ENCODE measurements at places on chromosomes 2 and 18.
A peak's percentile ranks its signal among the peaks of the same experiment; 100 is the strongest.

DNA sequence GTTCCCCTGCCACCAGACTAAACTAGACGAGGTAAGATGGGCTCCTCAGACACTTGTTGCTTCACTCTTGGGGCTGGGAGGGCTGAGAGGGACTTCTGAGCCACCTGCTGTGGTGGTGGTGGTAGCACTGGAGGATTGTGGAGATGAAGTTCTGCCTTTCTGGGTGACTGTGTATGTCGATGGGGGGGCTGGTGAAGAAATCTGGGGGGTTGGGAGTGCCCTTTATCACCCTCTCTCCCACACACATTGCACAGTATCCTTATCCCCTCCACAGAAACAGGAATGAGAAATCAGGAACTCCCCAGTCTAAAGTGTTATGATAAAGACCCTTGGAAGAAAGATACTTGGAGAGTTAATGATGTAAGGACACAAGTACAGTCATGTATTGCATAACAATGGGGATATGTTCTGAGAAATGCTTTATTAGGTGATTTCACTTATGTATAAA is 38.5 kb downstream of the HK2 start:
- DNase-seq, result no peak

GRCh38 chr2:76998152-76998551 is 524.0 kb downstream of the LRRTM4 start:
- peak; percentile 24 for DNase-seq

DNA sequence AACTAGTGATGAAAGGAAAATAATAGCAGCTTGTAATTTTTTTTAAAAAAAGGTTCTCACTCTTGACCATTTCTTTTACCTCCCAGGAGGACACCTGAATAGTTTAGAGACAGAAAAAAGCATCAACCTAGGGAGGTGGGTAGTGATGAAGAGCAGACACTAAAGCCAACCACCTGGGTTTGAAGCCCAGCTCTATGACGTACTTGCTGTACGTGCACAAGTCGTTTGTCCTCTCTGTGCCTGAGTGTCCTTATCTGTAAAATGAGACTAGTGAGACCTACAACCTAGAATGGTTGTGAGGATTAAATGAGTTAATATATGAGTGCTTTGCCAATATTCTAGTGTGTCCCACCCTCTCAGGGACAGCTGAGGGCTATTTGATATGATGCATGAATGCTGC is 5.8 kb downstream of the SLC1A4 start:
- no peak for DNase-seq

DNA sequence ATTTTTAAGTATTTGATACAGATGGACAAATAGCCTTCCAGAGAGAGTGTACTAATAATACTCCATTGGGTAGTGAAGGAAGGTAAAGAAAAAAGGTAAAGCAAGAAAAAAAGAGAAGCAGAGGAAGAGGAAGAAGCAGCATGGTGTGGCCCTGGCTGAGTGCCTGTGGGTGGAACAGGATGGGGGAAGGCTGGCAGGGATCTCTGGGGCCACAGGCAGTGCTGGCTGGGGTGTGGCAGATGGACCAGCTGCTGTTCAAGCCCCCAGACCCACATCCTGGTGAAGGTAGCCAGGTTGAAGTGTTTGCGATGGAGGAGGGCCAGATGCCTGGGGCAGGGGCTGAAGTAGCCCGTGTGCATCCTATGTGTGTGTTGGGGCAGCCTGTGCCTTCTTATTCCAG is 79.0 kb downstream of the DYSF start:
- no peak for DNase-seq

- no peak for DNase-seq
These were observed 47.2 kb downstream of the DOK6 start for GRCh38 chr18:69447886-69448285.

DNA sequence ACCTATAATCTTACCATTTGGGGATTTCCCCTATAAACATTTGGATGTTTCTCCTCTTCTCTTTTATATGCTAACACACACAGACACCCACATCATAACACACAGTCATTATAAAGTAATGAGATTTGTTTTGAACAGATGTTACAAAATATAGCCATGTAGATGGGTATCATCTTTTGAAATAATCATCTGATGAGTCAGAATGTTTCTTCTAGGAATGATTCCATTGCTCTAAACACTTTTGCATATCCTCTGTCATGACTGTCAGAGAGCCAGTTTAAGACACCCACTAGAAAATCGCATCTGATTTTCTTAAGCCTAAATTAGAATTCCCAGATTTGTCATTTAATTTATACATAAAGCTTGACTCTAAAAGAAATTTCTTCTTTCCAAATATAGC is 442.6 kb downstream of the CMPK2 start:
- no peak for DNase-seq

DNA sequence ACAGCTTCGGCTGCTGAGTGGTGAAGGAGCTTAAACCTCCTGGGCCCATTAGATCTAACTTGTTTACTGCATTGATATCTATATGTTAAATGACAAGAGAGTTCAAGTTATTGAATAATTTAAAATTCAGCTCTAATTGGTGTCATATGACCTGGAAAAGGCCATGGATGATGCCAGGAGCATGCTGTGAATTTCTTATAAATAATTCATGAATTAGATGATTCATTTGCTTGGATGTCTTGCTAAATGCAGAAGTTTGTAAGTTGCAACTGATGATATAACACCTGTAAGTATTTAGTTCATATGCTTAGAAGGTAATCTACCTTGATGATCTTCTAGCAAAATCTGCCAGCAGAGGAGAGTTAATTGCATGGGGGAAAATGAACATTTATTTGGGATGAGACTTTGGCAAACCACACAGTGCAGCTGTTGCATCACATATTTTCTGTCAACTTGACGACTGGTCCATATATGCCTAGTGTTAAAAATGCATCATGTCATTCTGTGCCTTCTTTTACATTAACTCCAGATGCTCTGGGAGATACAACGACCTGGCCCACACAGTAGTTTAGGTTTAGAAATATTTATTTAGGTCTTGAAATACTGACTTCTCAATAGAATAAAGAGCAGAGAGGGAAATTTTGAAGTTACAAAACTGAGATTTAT is 226.3 kb downstream of the KIAA1328 start:
- DNase-seq, result no peak

DNA sequence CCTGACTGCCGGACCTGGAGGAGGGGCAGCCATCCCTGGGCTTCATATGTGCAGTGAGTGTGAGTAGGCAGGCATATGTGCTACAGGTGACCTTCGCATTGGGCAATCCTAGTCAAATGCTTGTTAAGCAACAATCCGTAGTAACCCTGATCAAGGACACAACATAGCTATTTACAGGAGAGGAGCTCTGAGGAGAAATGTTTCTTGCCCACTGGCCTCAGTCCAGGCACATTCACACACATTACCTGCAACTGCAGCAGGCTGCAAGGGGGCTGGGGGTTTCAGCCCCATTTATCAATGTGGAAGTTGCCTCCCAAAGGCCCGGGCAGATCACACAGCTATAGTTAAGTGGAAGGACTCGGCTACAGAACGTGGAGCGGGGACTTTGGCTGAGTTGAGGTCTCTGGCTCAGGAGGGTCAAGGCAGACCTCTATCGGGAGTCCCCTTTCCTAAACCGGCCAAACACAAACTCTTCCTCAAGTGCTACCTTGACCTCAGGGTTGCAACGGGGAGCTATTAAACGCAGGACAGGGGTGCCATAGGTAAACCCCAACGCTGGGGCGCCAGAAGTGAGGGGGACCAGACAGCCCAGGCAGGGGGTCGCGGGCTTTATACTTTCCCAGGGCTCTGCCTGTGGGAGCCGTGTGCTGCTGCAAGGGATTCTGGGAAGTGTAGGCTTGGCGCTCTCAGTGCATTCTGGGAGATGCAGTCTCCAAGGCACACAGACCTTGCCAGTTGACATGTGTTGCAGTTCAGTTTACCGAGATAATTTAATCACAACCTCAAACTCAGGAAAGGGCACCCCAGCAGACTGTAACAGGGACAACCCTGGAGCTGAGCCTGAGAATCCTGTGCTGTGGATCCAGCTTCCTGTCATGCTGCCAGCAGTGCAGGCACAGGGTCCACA is 9.4 kb downstream of the KHK start:
- peak; percentile 75 for DNase-seq

DNA sequence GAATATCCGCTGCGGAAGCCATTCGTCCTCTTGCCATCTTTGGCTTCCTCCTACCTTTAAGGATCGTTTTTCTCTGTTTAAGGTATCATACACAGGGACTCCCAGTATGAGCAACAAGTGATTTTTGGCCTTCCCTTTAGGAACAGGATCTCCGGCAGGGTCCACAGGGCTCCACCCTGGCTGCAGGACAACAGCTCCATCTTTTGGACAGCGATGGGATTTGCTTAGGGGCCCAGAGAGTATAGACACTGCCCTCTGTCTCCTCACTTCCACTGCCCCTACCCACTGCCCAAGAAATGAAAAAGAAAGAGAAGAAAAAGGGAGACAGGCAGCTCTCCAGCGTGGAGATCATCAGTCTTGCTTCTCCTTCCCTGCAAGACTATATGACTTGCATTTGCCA is 224.5 kb downstream of the UXS1 start:
- DNase-seq, result peak; percentile 9

DNA sequence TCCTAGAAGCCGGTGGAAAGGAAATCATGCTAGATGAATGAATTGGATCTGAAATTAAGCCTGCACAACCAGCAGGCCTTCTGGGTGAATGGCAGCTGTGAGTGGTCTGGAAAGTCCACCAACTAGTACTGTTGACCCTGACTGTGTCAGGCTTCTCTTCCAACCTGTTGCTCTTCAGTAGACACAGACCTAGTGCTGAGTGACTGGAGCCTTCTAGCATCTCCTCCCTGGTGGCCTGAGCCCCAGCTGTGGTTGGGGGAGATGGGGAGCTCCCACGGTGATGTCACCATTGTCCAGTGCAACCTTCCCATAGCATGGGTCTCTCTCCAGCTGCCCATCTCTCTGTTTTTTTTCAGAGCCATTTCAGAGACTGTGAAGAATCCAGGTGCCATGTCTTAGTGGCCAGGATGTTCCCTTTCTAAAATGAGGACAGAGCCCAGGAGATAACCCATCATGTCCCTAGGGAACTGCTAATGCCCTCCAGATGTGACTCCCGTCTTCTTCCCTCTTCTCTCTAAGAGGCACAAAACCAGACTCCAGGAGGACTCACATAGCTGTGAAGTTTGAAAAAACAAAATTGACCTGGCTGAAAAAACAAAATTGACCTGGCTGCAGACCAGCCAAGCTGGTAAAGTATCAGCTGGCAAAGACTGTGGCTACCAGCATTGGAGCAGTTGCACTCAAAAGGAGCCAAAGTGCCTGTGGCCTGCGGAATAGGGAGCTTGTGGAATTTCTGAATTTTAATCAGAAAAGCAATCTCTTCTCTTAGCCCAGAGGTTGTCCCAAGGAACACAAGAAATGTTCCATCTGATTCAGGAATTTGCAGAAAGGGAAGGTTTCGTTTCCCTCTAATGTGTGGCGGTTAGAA is 67.4 kb upstream of the RPL31 start:
- no peak for DNase-seq

- DNase-seq, result no peak
These were observed 25.2 kb upstream of the TMEM237 start for GRCh38 chr2:201668402-201668910.

- peak; percentile 63 for DNase-seq
These were observed 16.6 kb upstream of the PCBP1 start for GRCh38 chr2:70070542-70071268.

- DNase-seq, result no peak
These were observed 2.9 kb downstream of the ANKMY1 start for GRCh38 chr2:240554767-240555493.

DNA sequence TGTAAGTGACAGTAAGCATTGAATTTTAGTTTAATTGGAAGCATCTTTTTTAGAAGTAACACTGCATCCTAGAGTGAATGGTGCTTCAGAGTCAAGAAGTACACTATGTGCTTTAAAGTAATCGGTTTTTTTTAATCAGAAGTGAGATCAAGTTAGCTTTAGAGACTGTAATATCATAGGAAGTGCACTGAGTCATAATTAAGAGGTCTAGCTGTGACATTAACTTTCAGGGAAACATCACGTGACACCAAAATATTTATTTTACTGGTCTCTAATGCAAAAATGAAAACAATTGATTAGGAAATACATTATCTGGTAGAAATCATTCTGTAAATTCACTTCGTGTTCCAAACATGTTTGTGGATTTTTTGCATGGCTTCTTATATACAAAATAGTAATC is 55.3 kb upstream of the KYNU start:
- no peak for DNase-seq

DNA sequence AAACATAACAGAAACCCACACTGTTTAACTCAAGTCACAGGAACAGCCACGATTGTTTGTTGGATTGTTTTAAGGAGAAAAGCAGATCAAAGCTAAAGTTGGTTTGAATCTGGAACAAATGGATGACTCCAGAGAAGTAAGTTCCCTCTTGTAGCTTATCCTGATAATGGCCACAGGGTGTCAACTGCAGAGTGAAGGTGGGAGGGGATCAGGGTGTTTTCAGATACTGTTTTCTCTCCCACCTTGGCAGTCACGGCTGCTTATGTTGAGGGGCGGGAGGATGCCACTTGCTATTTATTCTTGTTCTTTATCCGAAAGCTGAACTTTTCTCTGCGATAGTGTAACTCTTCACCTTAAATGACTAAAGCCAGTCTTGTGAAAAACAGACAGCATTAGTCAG is 36.5 kb upstream of the INPP4A start:
- no peak for DNase-seq

DNA sequence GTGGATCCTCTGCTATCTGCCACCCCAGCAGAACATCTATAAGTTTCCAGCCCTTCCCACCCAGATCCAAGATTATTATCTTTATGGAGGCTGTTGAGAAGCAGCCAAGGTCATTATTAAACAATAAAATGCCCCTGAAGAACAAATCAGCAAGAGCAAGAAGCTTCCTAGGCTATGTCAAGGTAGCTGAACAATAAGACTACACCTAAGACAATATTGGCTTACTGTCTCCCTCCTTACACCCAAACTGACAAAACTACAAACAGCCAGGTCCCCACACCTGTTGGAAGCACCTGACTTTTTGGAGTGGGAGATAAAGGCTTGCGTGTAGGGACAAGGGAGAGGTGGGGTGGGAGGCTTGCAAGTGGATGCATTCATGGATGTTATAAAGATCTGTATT is 128.5 kb downstream of the SPTBN1 start:
- DNase-seq, result no peak

GRCh38 chr2:150856596-150857281 is 369.3 kb upstream of the RND3 start:
- no peak for DNase-seq

DNA sequence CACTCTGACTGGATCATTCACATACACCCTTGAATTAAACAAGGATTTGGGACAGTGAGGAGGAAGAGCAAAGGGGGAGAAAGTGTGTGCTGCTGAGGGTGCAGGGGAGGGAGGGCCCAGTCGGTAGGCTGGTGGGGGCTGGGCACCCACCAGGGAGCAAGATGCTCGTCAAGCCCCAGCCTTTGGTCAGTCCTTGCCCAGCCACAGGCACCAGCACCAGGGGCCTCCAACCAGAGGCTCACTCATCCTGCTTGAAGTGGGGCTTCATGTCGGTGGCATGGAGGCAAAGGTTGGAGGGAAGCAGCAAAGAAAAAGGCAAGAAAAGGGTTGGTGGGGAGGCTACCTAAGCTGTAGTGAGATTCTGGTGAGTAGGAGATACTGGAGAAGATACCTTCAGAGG is 21.9 kb downstream of the CDC42EP3 start:
- DNase-seq, result no peak

GRCh38 chr2:20352581-20353216 is 2.1 kb upstream of the PUM2 start:
- DNase-seq, result no peak

Measured in NCI-H524 (cell line).